ENCODE measurements at places on chromosomes 16 and 17.

DNA sequence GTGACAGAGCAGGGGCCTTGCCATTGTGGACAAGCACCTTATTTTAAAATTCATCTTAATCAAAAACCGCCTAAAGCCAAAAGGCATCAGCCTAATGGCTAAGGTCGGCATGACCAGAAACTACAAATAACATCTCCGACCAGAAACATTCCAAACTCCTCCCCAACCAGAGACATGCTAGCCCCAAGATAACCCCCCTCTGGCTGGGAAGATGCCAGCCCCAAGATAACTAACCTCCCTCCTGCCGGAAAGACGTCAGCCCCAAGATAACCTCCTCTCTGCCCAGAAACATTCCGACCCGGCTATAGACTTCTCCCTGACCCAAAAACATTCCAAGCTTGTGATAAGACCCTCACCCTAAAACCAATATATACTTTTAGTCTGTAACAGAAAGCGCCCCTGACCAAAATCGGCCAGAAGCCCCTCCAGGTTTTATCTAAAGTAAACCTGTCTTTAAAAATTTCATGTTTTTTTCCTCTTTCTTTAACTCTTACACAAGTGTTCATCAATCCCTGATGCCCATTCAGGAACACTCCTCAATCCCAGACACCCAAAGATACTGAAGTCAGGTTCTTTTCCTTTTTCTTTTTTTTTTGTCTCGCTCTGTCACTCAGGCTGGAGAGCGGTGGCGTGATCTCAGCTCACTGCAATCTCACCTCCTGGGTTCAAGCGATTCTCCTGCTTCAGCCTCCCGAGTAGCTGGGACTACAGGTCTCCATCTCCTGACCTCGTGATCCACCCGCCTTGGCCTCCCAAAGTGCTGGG, 32.7 kb downstream of the TLE7 start:
- no peak for DNase-seq

DNA sequence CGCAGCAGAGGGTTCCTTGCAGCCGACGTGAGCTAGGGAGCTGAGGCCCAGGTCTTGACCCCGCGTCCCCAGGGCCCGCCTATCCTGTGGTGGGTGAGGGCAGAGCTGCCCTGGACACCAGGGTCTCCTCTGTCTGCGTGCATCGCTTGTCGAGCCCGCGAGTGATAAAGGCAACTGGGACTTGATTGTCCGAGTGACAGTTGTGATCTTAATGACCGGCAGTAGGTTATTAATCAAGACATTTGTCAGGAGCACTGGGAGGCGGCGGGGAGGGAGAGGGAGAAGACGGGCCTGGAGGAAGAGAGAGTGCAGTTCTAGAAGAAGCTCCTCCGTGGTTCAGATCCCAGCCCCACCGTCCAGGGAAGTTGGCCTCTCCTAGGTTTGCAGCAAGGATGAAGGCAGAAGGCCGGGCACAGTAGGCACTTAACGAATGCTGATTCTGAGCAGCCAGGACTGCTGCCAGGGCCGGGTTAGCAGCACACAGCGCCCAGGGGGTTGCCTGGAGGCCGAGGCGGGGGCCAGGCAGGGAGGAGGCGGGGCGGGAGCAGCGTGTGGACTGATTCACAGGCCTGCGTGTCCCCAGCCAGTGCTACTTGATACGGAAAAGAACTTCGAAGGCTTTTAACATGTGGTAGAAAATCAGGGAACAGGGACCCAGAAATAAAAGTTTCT, 11.3 kb upstream of the GSE1 start:
- DNase-seq, result no peak

DNA sequence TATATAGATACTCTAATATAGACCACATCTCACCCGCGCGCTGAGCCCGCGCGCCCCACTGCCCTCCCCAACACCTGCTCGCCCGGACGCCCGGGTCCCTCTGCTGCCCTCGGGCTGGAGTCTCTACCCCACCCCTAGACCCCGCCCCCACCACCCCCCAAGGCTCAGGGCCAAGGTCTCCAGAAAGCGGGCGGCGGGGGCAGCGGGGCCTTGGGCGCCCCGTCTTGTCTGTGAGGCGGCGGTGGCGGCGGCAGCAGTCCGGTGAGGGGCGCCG, 2.6 kb downstream of the HES7 start:
- DNase-seq, result no peak

DNA sequence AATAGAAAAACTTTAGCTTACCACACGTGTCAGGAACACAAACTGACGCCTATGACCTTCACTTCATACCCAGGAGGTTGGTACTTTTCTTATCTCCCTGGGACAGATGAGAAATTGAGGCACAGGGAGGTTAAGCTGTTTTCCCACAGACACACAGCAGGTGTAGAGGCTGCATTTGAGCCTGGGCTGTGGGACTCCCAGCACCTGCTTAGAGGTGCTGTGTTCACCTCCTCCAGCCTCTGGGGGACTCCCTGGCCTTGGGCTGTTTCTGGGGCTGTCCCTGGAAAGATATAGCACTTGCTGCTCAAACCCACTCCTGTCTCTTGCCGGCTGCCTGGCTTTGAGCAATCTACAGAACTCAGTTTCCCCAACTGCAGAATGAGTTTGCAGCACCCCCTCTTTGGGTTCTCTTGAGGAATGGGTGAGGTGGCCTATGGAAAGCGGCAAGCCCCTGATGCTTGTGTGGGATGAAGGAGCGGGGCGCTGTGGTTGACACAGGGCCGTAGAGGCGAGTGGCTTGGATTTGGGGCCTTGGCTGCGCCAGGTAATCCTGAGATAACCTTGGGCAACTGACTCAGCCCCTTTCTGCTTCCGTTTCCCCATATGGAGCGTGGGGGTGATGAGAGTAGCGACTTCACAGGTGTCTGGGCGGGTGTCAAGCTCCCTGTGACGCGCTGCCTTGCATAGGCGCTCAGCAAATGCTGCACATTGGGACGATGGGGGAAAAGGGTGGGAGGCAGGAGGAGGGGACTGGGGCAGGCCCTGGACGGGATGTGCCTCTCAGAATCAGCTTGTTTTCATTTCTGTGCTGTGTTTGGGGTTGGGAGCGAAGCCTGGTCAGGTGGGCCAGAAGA, 104.5 kb upstream of the CIBAR2 start:
- no peak for DNase-seq

DNA sequence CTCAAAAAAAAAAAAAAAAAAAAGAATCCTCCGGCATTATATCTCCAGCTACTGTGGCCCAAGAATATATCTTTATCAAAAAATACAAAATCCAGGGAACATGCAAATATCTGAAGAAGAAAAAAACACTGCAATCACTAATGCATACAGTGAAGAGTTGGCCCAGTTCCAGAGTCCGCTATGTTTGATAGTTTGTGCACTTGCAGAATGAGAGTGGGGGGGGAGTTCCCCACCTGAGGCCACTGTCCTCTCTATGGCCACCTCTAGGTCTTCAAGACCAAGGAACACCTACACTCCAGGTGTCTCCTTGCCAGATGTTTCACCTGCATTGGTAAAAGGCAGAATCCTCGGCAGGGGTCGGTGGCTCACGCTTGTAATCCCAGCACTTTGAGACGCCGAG, 4.0 kb downstream of the ZNF785 start:
- DNase-seq, result no peak

DNA sequence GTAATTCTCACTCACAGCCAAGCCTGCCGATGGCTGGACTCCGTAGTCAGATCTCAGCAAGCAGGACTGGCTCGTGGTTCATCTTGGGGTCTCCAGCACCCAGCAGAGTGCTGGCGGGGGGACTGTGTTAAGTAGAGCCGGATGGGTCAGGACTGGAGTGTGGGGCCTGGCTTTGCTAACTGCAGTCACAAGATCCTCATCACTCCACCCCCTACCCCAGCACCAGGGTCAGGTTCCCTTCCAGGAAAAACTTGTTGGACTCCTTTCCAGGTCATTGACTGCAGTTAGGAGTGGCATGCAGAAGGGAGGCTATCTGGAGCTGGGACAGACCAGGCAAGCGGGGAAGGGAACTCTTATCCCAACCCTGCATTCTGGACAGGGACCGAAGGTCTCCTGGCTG, 6.0 kb downstream of the CIITA start:
- DNase-seq, result no peak

DNA sequence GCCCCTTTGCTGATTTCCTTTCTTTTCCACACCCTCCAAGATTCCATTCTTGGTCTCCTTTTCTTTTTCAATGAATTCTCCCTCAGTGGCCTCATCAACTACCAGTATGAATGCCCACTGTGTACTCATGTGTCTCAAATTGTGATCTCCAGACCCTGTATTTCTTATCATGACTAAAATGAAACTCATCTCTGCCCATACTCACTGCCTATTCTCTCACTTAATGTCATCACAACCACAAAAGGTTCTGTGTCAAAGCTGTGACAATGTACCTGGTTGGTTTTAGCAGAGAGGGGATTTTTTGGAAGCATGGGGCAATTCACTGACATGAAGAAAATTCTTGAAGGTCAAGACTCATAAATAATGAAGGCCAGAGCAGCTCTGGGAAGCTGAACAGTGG, 11.5 kb upstream of the TBX4 start:
- no peak for DNase-seq

- no peak for DNase-seq
Measured at GRCh38 chr17:78425429-78425828, 47.0 kb downstream of the PGS1 start.

GRCh38 chr17:9860851-9861250, 35.1 kb downstream of the GLP2R start:
- no peak for DNase-seq

DNA sequence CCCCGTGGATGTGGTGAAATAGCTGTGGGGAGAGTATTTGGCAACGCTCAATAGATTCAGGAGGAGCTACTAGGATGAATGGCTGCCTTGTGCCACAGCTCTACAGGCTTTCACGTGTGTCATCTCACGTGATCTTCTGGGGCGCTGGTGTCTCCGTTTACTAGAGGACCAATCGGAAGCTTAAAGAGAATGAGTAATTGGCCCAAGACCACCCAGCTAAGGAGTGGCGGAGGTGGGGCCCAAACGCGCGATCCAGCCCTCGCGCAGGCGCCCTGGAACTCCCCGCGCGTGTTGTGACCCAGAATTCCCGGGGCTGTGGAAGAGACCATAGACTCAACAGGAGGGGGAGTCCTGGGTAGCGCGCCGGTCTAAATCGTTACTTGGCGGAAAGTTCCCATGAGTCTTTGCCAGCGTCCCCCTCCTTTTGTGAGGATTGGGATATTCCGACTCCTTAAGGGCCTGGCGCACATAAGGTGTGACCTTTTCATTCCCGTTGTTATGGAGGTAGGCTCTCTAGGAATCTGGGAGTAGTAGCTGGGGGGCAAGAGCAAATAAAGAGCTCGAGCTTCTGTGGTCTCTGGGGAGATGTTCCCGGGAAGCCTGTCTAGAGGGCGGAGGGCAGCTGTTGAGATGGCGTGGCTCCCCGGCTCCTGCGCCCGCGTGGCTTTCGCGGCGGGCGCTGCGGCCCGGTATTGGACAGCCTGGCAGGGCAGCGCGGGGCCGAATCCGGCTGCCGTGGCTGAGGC, 23.4 kb downstream of the TRPV2 start:
- DNase-seq, result peak; percentile 95

- DNase-seq, result no peak
Measured at GRCh38 chr16:78962457-78962929, 638.0 kb downstream of the MAF start.

DNA sequence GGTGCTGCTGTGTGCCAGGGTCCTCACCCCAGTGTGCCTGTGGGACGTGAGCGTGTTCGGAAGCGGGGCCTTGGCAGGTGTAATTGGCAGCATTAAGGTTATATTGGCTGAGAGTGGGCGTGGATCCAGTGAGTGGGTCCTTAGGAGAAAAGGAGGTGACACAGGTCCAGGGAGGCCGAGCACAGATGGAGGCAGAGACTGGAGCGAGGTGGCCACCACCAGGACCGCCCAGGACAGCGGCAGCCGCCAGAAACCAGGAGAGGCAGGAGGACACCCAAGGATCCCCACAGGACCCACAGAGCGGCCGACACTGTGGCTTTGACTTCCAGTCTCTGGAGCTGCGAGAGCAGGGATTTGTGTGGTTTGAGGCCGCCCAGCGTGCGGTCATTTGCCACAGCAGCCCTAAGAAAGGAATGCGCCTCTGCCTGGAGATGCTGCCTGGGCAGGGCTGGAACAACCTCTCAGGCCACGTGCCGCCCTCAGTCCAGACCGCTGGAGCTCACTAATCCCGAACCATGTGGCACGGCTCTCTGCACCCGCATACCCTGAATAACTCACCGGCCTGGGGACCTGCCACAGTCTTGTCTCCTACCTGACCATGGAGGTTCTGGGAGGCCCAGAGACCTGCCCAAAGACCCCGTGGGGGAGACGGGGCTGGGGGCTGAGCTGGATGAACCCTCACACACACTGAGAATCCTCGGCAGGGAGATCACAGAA, 45.4 kb downstream of the SOX8 start:
- DNase-seq, result no peak

GRCh38 chr17:39729280-39729851, 966 bp downstream of the MIEN1 start:
- DNase-seq, result no peak

DNA sequence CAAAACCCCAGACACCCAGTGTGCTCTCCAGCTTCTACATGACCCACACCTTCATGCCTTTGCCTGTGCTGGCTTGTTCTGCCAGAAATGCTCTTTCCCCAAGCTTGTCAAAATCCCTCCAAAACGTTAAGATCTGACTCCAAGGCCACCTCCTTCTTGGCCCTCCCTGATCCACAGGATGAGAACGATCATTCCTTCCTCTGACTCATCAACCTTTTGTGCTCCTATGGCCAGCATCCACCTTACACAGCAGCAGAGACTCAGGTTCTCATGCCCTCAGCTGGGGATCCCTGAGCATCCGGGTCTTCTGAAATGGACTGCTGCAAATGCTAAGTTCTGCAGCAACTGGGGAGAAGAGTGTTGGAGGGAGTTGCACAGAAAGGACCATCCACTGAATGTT, 2.9 kb downstream of the ZBTB4 start:
- DNase-seq, result no peak

- no peak for DNase-seq
Measured at GRCh38 chr16:46730126-46730525, 18.0 kb downstream of the MYLK3 start.

- no peak for DNase-seq
Measured at GRCh38 chr16:54031107-54031760, 255.4 kb downstream of the IRX3 start.

- no peak for DNase-seq
Measured at GRCh38 chr16:68197250-68197649, 38.7 kb downstream of the ESRP2 start.

DNA sequence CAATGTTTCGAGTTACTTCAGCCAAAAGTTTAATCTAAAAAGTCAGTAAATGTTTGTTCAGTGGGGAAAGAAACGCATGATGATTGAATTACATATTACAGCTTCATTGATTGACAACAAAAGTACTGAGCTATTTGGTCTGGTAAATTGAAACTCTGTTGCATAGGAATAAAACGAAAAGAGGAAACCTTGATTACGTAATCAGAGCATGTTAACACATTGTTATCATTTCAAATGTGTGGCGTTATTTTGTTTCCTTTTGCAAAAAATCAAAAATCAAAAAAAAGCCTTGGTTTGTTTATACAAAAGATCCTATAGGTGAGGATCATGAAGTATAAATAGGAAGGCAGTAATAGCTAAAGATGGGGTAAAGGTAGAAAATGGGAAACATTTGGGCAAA, 19.5 kb upstream of the CA10 start:
- DNase-seq, result no peak

GRCh38 chr17:47335101-47335936, 11.6 kb downstream of the EFCAB13 start:
- no peak for DNase-seq

All from activated CD4-positive, alpha-beta T cell treated with anti-CD3 and anti-CD28 coated beads, Interleukin-2, amount 50 U/mL, for 48 hours (primary cell).